Lower lobe of right lung (tissue), 2 donors: ENCODE measurements at places on chromosomes 2 and 18.

- no peak overlapping the region for H3K27ac ChIP-seq
- no peaks in the 10 kb centered on the region for H3K4me1 ChIP-seq
- no peaks in the 10 kb centered on the region for H3K36me3 ChIP-seq
- no peak for DNase-seq
- no peak overlapping the region for H3K4me3 ChIP-seq
Measured at GRCh38 chr2:100174026-100174431, 31.6 kb upstream of the AFF3 start.

- DNase-seq, result no peak
- H3K4me3 ChIP-seq, result no peak overlapping the region
- no peaks in the 10 kb centered on the region for H3K4me1 ChIP-seq
- no peaks in the 10 kb centered on the region for H3K27me3 ChIP-seq
Measured at GRCh38 chr2:178233428-178233827, 39.1 kb downstream of the OSBPL6 start.

DNA sequence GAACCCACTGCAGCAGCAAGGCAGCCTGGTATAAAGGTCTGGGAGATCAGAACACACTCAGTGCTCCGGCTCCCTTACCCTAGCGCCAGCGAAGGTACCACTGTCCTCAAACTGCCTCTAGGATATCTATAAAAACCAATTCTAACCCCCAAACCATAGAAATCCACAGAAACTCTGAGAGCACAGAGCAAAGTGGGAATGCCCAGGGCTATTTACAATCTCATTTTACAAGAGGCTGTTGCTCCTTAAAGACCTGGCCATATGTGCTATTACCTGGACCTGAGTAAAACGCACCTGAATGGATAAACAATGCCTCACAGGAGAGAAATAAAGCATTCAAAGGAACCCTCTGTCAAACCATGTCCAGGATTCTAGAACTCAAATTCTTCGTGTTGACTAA, 4.3 kb downstream of the STK39 start:
- H3K27me3 ChIP-seq, result no peaks in the 10 kb centered on the region
- H3K4me3 ChIP-seq, result no peak overlapping the region
- no peak overlapping the region for H3K27ac ChIP-seq
- peaks cover 21% of the 10 kb centered on the region for H3K4me1 ChIP-seq
- DNase-seq, result no peak

GRCh38 chr2:166614503-166614902, 120.5 kb upstream of the SCN7A start:
- no peaks in the 10 kb centered on the region for H3K36me3 ChIP-seq
- DNase-seq, result no peak
- H3K27me3 ChIP-seq, result no peaks in the 10 kb centered on the region
- no peaks in the 10 kb centered on the region for H3K4me1 ChIP-seq
- no peak overlapping the region for H3K27ac ChIP-seq

DNA sequence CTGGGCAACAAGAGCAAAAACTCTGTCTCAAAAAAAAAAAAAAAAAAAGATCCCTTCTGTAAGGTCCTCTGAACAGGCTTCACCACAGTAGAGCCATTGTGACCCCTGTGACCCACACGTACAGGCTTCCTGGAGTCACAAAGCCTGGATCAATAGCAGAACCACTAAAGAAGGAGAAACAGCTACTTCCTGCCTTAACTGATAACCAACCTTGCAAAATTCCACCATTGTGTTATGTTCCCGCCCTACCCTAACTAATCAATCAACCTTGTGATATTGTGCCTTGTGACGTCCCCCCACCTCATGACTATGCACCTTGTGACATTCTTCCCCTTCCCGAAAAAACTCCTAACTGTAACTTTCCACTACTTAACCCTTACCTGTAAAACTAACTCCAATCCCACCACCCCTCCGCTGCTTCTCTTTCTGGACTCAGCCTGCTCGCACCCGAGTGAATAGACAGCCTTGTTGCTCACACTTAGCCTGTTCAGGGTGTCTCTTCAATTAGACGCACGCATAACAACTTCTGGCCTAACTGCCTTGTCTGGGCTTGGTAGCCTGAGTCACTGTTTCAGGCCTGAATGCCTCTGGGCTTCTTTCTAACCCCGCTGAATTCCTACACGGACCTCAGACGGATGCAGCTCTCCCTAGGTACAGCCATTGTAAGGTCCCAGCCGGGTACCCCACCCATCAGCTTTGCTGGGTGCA, 13.9 kb downstream of the SCYGR8 start:
- no peak overlapping the region for H3K27ac ChIP-seq
- no peaks in the 10 kb centered on the region for H3K36me3 ChIP-seq
- H3K4me1 ChIP-seq, result peaks cover 11% of the 10 kb centered on the region
- DNase-seq, result no peak
- H3K27me3 ChIP-seq, result no peaks in the 10 kb centered on the region
- no peak overlapping the region for H3K4me3 ChIP-seq

DNA sequence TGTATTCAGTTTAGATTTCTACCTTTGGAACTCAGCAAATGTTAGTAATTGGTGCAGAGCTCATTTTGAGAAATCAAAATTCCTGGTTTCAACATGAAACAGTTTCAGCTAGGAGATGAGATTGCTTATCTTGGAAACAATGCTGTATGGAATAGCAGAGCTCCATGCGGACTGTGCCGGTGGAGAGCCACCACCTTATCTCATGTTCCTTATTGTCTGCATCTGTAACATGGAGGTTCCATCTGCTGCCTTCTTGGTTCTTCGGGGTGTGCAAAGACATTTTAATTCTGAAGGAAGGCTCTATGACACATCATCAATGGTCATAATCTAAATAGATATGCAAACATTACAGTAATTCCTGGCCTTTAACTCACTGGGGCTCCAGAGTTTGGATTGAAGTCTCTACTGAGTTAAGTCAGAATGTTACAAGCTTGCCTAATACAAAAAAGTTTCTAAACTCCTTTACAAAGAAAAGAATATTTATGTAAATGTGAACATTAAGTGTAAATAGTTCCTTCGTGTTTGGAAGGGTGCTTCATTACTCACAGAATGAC, 65.3 kb downstream of the PRKRA start:
- no peaks in the 10 kb centered on the region for H3K27me3 ChIP-seq
- H3K27ac ChIP-seq, result no peak overlapping the region
- peaks cover 6% of the 10 kb centered on the region for H3K36me3 ChIP-seq
- no peaks in the 10 kb centered on the region for H3K4me1 ChIP-seq
- DNase-seq, result no peak

DNA sequence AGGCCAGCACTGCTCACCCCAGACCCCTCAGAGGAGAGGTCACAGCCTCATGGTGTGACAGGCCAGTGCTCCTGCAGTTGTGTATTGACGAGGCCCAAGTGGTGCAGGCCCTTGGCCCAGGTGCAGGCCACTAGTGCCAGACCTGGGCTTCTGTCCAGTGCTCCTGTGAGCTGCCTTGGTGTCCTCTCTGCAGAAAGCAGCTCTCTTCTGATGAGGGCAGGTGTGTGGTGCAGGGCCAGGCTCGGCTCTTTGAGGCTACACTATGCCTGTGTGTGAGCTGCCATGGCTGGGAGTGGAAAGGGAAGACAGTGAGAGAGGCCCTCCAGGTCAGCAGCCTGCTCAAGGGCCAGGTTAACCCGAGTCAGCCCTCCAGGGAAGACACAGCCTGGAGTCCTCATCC, 17.1 kb downstream of the EHD3 start:
- no peak for DNase-seq
- no peak overlapping the region for H3K4me3 ChIP-seq
- H3K27ac ChIP-seq, result no peak overlapping the region
- H3K27me3 ChIP-seq, result no peaks in the 10 kb centered on the region
- peaks cover 13% of the 10 kb centered on the region for H3K36me3 ChIP-seq

DNA sequence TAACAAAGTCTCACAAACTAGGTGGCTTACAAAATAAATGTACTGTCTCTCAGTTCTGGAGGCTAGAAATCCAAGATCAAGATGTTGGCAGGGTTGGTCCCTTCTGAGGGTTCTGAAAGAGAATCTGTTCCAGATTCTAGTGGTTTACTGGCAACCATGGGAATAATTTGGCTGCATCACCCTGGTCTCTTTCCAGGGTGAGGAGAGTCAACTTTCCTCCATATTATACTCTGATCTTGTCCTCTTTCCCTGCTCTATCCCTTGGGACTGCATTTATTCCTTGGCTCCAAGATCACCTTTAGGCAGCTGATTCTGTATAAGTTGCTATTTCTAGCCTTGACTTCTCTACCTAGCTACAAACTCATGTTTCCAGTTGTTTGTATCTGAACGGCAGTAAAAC, 35.2 kb downstream of the SLC40A1 start:
- no peaks in the 10 kb centered on the region for H3K27me3 ChIP-seq
- peaks cover 7% of the 10 kb centered on the region for H3K4me1 ChIP-seq
- no peak for DNase-seq
- no peak overlapping the region for H3K4me3 ChIP-seq
- no peaks in the 10 kb centered on the region for H3K36me3 ChIP-seq

GRCh38 chr18:42080340-42080739, 125.3 kb downstream of the PIK3C3 start:
- no peak overlapping the region for H3K27ac ChIP-seq
- no peak overlapping the region for H3K4me3 ChIP-seq
- H3K36me3 ChIP-seq, result peaks cover 60% of the 10 kb centered on the region

DNA sequence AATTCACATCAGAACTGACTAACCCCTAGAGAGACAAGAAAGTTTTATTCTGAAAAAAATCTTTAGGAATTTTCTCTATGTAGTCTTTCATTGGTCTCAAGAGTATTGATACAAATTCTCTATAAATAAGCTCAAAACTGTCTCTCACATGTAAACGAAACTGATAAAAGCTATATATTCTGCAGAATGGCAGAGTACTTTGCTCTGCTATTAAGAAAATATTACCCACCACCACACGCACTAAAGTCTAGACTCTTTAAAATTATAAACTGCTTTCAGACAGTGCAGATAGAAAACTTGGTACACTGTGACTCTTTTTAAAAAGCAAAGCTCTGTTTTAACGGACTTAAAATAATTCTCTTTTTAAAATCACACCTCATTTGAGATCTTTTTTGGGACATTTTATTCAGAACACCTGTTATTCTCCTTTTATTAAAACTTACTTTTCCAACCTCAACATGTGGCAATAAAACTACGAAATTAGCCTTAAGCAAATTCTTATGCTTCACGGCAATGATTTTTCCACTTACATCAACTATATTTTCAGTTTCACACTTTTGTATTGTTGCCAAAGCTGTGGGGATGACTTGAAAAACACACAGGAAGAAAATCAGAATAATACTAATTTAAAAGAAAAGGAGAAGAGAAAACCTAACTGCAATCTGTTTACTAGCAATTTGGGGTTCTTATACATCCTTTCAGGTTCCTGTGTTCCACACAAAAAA, 58.0 kb downstream of the CCDC88A start:
- no peaks in the 10 kb centered on the region for H3K27me3 ChIP-seq
- peaks cover 13% of the 10 kb centered on the region for H3K4me1 ChIP-seq
- H3K27ac ChIP-seq, result no peak overlapping the region
- no peak for DNase-seq
- H3K4me3 ChIP-seq, result no peak overlapping the region
- no peaks in the 10 kb centered on the region for H3K36me3 ChIP-seq

- H3K27me3 ChIP-seq, result no peaks in the 10 kb centered on the region
- H3K27ac ChIP-seq, result no peak overlapping the region
- DNase-seq, result no peak
- no peaks in the 10 kb centered on the region for H3K4me1 ChIP-seq
- H3K36me3 ChIP-seq, result no peaks in the 10 kb centered on the region
- H3K4me3 ChIP-seq, result no peak overlapping the region
Measured at GRCh38 chr2:26513261-26513660, 35.3 kb upstream of the OTOF start.

DNA sequence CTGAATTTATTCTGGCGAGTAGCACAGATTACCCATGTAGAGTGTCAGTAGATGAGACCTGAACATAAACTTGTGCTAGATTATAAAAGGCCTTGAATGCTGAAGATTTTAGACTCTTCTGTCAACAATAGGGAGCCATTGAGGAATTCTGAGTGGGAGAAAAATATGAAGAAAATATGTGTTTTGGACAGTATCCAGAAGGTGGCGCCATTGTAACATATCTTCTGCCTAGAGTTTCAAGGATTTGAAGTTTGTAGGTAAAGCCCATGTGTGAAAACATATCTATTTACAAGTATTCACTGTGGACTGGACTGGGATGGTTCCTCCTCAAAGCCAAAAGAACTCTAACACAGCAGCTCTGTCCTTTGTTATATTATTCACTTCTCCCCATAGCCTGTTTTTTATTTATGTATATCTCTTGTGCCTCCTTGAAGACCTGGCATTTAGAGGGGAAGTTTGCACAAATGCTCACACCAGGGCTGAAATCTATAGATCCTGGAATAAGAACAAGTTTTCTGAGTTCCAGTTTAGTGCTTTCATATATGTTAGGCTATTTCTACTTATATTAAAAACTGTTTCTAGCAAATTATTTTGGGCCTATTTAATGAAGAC, 124.9 kb downstream of the RDH14 start:
- no peaks in the 10 kb centered on the region for H3K36me3 ChIP-seq
- no peak overlapping the region for H3K27ac ChIP-seq
- H3K4me3 ChIP-seq, result no peak overlapping the region

DNA sequence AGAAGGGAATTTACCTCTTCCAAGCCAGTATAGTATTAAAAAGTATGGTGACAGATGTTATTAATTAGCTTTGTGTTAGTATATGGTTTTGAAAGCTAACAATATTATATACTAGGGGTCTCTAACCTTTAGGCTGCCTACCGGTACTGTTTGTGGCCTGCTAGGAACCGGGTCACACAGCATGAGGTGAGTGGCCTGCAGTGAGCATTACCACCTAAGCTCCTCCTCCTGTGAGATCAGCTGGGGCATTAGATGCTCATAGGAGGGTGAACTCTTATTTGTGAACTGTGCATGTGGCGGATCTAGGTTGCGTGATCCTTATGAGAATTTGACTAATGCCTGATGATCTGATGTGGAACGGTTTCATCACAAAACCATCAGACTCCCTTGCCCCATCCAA, 583.4 kb upstream of the CDH2 start:
- no peak for DNase-seq
- no peak overlapping the region for H3K27ac ChIP-seq
- H3K36me3 ChIP-seq, result no peaks in the 10 kb centered on the region
- H3K4me3 ChIP-seq, result no peak overlapping the region
- H3K4me1 ChIP-seq, result no peaks in the 10 kb centered on the region

DNA sequence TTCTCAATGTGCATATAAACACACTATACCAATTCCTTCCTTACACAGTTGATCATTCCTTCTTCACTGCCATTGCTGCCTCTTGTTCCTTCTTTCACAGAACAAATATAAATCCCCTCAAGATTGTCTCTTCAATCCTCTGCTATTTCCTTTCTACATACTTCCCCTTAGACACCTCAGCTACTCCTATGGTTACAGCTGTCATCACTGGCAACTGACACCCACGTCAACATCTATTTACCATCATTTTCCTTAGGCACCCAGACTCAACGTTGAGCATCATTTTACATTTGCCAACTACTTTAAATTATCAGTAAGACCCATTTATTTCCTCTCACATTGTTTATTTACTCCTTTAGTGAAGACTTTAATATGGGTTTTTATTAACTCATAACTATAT, 488.8 kb upstream of the FSHR start:
- DNase-seq, result no peak
- H3K27me3 ChIP-seq, result no peaks in the 10 kb centered on the region
- no peak overlapping the region for H3K4me3 ChIP-seq
- H3K36me3 ChIP-seq, result no peaks in the 10 kb centered on the region
- H3K27ac ChIP-seq, result no peak overlapping the region
- H3K4me1 ChIP-seq, result no peaks in the 10 kb centered on the region
